Left renal cortex interstitium (tissue), 4 donors: ENCODE measurements at places on chromosomes 16 and 17.

- DNase-seq, result no peak
Observed at GRCh38 chr17:37737971-37738370, 6.9 kb downstream of the HNF1B start.

GRCh38 chr16:74718140-74718539 is 17.5 kb upstream of the MLKL start:
- DNase-seq, result no peak

DNA sequence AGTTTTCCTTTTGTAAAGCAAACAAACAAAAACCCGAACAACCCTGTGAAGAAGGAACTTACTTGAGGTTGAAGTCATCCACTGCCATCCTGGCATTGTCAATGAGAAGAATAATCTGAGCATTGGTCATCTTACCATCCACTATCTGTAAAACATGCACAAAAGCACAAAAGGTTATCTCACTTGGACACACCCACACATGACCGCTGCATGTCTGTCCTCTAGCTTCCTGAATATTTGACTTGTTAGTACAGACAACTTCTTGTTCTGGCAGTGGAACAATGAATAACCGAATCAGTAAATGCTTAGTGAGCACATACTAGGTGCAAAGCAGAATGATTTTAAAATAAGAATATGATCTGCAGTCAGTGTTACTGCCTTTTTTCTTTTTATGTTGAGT is 6.1 kb downstream of the KRT23 start:
- DNase-seq, result no peak

GRCh38 chr17:17719199-17719940 is 38.1 kb downstream of the RAI1 start:
- DNase-seq, result no peak

GRCh38 chr17:50020841-50021599 is 26.0 kb upstream of the DLX3 start:
- no peak for DNase-seq

DNA sequence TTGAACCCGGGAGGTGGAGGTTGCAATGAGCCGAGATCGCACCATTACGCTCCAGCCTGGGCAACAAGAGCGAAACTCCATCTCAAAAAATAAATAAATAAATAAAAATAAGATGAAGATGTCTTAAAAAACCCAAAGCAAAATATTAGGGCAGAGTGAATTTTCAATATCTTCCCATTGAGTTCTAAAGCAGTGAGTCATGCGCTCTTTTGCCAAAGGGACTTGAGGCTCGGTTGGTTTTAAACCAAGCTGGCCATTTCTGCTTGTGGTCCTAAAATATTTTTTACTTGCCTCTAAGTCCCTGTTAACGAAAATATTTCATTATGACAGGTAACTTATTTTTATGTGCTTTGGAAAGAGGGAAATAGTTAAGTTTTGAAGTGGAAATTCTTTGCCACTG is 4.7 kb downstream of the PAFAH1B1 start:
- DNase-seq, result no peak

DNA sequence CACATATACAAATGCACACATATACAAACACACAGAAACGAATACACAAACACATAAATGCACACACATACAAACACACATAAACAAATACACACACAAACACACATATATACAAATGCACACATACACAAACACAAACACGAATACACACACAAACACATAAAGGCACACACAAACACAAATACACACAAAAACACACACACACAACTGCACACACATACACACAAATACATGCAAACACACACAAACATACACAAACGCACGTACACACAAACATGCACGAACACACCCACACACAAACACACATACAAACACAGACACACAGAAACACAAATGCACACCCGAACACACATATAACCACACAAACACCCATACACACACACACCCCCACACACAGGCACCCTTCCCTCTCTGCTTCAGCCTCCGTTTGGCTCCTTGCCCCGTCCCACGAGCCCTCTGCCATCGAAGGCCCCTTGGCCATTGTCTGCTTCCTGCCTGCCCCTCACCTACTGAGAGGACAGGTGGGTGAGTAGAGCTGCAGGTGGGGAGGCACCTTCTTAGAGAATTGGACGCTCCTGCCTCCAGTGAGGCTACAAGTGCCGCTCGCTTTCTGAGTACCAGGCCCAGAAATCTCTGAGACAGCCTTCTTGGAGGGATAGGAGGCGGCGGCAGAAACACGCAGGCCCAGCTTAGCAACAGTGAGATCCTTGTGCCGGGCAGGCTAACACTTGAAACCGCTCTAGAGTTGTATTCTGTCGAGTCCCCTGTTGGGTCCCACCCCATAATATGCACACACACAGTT is 331.2 kb downstream of the FOXL1 start:
- DNase-seq, result no peak
